ENCODE measurements at places on chromosomes 2 and 18.

DNA sequence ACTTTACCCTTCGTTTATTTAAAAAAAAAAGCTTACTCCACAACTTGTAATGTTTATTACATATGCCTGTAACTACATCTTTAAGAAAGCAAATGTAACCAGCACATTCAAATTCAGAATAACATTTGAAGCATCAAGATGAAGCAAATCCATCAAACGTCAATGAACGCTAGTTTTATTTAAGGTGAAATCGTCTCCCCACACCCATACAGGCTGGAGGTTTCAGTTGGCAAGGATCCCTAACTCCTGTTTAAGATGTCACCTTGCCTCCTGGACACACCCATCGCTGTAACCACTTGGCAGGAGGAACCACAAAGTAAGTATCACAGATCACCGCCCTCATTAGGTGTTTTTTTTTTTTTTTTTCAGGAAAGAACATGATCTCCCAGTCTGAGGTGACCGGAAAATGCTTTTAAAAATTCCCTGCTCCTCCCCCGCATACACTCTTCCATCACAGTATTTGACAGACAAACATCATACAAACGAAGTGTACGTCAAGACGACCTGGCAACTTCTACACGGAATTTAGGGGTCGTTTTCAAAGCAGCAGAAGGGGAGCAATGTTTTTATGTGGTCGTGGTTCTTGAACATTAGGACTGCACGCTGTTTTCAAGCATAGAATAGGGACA, 19.7 kb upstream of the STPG4 start:
- peak; percentile 38 for DNase-seq

DNA sequence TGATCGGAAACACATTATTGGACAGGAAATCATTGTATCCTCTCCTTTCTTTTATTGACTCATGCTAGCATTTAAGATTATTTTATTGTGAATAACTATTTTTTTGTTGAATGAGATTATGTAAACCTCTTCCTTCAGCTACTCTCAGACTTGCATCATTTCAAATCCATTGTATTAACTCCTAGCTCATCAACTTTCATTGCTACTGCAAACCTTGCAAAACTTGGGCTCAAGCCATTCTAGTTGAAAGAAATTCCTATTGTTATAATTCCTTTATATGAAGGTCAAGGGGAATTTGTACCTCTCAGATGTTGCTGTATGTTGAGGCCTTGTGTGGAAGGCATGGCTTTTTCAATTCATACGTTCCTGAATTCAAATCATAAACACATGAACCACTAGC, 1764.6 kb downstream of the SUCLG1 start:
- no peak for DNase-seq

- no peak for DNase-seq
Measured at GRCh38 chr2:151437630-151438029, 27.9 kb downstream of the RIF1 start.

DNA sequence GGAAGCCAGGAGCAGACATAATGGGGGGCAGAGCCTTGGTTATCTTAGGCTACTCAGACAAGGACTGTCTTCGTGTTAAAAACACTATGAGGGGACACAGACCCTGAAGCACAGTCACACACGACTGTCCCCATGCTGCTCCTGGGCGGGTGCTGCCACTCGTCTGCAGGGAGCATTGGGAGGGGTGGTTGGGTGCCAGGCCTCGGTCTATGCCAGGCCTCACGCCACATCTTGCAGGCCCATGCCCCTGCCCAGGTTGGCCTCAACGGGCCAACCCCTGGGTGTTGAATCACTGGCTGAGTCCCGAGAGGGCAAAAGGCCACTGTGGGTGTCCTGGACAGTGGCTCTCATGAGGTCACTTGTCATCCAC, 97.9 kb downstream of the USP40 start:
- DNase-seq: no peak

- DNase-seq: no peak
Measured at GRCh38 chr2:147543056-147543455, 301.8 kb upstream of the ACVR2A start.

DNA sequence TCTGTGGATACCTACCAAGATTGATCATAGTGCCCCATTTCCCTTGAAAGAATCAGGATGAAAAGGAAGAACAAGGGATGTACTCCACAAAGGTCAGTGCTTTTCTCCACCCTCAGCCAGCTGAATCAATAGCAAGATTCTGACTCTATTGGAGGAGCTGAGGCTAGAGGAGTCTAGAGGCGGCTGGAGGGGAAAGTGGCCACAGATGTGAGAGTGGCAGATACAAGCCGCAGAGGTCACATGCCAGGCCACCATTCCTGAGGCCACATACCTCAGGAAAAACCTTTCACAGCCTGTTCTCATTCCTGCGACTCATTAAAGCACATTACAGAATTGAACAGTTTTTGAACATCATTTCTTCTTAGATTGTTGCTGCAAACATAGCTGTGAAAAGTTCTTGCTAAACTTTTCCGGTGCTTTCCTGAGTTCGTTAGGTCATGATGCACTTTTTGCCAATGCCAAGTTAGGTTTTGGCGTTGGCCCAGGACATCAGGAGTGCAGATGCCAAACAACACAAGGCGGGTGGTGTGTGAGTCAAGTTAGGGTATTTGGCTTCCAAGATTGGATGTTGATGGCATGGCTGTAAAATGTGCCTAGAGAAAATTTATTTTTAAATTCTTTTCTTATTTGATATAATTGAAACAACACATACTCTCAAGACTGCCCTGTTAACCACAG, 160.7 kb upstream of the SP5 start:
- peak; percentile 62 for DNase-seq

DNA sequence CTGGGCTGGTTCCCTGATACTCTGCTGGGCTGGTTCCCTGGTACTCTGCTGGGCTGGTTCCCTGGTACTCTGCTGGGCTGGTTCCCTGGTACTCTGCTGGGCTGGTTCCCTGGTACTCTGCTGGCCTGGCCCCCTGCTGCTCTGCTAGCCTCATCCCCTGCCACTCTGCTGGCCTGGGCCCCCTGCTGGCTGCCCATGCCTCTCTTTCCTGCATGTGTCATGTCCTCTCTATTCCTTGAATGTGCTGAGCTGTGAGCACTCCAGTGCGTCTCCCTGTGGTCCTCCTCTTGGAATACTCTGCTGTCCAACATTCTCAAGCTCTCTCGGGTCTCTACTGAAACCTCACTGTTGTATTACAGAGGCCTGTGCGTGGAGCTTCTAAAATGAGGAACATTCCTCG, 216.3 kb downstream of the RNF144A start:
- no peak for DNase-seq

DNA sequence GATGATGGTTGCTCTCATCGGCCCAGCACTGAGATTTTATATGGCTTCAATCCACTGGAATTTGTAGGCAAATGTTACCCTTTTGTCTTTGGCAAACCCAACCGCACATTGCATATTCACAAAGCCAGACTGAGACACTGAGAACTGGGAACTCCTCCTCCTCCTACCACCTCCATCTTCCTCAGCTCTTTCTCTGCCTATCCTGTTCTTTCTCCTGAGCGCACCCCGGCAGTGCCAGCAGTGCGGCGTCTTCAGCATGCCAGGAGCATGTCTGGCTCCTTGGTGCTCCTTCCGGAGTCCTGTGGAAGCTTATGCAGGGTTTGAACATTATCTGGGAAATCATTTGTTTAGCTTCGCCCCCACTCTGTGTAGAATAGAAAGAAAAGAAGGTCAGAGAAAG, 50.8 kb downstream of the TRIB2 start:
- DNase-seq: no peak

- DNase-seq: no peak
Measured at GRCh38 chr18:30342675-30343074, 699.9 kb downstream of the DSC3 start.

DNA sequence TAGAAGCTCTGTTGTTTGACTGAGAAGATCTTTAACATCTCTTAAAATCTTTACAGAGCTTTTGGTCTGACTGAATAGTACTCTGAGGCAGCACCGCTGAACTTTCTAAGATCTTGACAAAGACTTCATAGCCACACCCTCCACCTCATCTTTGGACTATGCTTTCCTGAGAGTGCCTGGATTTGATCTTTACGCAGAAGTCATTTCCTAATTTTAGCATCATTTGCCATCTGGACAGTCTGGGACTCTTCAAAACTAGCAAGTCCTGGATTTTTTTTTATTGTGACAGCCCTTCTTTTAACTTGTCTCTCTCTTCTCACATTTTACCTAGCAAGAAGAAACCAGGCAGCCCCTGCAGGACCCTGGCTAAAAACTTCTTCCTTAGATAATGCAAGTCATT, 188.8 kb downstream of the CTIF start:
- DNase-seq: no peak

DNA sequence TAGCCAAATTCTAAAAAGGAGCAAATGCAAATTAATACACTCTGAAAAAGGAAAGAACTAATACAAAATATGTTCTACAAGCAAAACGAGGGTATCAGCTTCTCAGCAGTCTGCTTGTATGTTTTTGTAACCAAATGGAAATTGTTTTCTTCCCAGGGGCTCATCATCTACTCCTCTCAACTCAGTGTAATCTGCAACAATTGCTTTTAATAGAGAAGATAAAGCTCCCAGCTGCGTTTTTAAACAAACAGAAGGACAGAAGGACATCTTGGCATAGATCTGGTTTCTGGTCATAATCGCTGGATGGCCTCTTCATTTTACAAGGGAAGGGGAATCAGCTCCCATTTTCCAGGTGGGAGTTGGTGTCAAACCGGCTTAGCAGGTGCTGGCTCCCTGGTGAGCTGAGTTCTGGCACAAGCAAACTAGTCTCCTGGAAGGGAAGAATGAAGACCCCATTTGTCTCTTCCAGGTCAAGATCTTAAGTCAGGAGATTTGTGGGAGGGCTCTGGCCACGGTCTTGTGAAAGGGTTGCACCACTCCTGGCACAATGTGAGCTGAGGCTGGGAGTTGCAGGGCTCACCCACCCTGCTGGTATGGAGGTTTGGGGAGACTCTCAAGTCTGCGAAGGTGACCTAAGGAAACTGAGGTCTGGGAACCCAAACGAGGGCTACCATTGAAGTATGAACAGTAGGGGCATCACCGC, 41.6 kb downstream of the NPPC start:
- no peak for DNase-seq

GRCh38 chr2:232505856-232506255, 14.3 kb upstream of the PRSS56 start:
- DNase-seq: no peak

- no peak for DNase-seq
Measured at GRCh38 chr2:14706201-14706600, 73.7 kb downstream of the LRATD1 start.

DNA sequence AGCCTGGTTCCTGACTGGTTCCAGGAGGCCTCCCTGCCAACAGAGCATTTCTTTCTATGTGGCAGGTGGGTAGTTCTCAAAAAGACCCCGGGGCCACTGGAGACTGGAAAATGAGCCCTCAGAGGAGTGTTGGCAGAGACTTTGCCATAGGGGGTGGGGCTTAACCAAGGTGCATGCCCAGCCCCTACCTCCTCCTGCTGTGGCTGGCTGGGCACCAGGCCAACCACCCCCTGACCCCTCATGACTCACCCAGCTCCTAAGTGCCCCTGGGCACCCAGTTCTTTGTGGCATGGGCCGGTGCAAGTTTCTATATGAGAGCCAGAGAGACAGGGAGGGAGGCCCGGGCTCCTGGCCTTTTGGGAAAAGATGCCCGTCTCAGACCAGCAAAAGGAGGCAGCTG, 98.2 kb upstream of the SMAD2 start:
- DNase-seq: no peak

DNA sequence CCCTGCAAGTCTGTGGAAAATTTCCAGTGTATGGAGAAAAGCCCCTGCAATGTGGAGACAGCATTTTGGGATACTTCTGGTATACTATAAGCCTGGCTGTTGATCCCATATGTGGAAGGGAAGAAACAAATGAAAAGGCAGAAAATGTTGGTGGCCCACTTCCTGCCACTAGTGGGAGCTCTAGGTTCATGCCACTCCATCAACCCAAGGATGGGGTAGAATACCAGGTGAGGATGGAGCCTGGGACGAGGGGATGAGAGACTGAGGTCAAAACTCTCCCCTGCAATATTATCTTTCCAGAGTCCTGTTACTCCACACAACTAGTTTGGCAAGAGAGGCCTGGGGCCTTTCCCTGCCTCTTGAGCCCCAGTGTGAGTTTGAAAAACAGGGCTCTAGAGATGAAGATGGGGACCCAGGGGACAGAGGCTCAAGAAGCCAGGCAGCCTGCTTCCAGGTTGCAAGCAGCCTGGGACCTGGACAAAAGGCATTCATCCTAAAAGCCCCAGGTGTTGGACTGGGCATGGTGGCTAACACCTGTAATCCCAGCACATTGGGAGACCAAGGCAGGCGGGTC, 31.9 kb downstream of the BMP10 start:
- no peak for DNase-seq

DNA sequence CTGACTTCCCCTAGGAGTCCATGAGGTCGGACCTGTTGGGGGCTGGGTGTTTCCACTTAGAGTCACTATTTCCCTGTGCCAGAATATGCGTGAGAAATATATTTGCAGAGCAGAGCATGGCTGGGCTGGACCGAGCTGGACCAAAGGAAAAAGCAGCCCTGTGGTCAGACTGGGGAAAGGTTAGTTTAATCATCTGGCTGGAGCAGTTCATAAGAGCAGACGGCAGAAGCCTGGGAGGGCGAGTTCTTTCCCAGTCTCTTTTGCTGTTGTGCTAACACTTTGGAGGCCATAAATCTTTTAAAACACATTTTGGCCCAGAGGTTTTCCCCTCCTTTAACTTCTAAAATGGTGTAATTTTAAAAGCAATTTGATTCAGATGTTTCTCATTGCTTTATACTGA, 66.5 kb downstream of the GLI2 start:
- no peak for DNase-seq

DNA sequence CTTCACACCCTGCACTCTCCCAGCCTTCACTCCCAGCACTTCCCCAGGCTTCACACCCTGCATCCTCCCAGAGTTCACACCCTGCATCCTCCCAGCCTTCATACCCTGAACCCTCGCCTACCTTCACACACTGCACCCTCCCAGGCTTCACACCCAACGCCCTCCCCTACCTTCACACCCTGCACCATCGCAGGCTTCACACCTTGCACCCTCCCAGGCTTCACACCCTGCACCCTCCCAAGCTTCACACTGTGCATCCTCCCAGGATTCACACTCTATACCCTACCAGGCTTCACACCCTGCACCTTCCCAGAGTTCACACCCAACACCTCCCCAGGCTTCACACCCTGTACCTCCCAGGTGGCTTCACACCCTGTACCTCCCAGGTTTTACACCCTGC, 448.7 kb upstream of the MYT1L start:
- DNase-seq: no peak

DNA sequence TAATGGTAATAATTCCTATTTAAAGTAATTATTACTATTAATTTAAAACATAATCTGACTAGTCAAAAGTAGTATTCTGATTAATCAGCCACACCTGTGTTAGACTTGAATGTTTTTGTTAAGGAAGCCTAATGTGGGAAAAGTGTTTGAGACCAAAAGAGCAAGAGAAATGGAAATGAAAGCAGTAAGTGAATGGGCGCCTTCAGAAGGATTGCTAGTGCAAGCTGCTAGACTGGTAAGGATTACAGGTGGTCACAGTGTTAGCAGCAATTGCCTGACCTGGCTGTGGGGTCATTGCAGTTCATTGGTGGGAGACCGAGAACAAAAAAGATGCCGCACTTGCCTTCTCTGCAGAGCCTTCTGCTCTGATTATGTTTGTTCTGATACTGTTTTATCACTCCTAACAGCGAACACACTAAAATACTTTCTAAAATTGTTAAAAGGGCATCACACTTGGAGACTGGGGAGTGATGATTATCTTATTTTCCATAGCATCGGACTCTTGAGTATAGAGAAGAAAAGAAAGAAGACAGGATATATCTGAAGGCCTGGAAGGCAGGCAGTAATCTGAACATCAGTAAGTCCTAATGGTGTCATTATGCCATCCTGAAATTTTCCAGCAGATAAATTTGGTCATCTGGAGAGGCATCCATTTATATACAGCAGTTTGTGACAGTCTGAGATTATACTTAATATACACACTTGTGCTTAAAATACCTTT, 5.8 kb downstream of the SOCS6 start:
- no peak for DNase-seq
